Stimulated activated CD8-positive, alpha-beta memory T cell treated with anti-CD3 and anti-CD28 coated beads, Interleukin-4, amount 100 ng/mL, for 4 hours (primary cell): ENCODE measurements at places on chromosomes 5 and 9.

GRCh38 chr5:100860407-100860806, 42.7 kb downstream of the ST8SIA4 start:
- DNase-seq: no peak

GRCh38 chr5:129601576-129601975, 141.5 kb downstream of the ADAMTS19 start:
- DNase-seq: no peak

- no peak for DNase-seq
Observed at GRCh38 chr9:734831-735511, 106.5 kb upstream of the DMRT1 start.

DNA sequence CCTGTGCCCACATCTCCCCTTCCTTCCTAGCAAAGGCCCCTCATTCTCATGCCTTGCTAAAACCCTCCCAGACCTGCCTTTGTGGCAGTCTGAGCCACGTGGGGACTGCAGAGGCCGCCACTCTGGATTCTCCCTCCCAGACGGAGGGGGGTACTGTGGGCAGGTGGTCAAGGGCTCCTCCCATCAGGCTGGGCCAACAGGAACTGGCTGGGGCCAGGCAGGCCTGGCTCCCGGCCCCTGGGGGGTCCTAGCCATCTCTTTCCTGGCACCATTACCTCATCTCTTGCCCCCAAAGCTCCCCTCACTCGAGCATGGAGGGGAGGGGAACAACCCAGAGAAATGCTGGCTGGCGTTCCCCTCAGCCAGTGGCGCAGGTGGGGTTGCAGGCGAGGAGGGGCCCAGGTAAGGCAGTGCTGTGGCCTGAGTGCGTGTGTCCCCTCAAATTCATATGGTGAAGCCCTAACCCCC, 88.6 kb downstream of the ZNF354C start:
- no peak for DNase-seq

DNA sequence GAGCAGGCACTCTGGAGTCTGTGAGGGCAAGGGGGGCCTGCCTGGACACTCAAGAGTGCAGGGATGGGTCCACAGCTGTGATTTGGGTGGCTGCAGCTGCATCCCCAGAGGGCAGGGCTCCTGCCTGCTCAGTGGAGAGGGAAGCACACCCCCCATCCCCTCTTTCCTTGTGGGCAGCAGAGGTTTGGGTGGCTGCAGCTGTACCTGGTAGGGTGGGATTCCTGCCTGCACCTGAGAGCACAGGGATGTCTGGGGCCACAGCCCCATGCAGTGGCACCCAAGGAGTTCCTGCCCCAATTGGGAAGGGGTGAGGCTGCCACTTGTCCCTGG, 605.4 kb upstream of the FAM174A start:
- no peak for DNase-seq
